ENCODE measurements at places on chromosomes 6 and 20. TPM values are rescaled to one million over a fixed set of nuclear protein-coding genes. Genes with fewer than 3 reads are reported as not detected.

Gene SLC17A2
- total RNA-seq: not detected

Gene OLIG3
- total RNA-seq: 0.14 TPM

Gene MATN4
- not detected for total RNA-seq

Gene CRIP3
- total RNA-seq: 2.0 TPM

Gene SPATS1
- not detected for total RNA-seq

Gene OR2B6
- not detected for total RNA-seq

Gene SLC22A23
- total RNA-seq: 12.5 TPM

DNA sequence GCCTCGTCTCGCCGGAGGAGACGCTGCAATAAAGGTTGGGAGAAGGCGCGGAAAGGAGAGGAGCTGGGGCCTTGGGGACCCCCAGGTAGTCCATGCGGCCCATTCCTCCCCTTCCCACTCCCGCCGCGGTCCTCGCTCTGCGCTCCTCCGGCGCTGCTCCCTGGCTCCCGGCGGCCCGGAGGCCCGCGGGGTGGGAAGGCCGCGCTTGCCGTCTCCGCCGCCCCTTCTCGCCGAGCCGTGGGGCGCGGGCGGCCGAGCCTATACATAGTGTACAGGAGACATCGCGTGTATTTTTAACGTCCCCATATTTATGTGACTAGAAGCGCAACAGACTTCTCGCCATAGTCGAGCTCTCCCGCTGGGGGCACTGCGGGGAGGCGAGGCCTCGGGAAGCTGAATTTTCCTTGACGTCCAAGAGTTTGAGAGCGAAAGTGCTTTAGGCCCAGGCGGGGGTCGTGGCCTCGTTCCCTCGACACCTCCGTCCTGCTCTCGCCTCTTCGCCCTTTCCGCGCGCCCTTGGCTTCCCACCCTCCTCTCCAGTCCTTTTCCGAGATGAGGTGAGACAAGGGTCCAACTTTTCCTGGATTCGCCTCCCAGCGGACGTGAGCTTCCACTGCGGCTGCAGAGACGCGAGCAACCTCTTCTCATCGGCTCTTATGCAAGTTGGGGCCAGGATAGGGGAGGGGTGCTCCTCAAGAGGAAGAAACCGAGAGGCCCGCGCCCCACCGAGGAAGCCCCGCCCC lies 29.0 kb downstream of the SLC12A5 start:
- DNase-seq: peak; percentile 45

- no peak for DNase-seq
These were observed 735 bp upstream of the MOG start for GRCh38 chr6:29656157-29656556.

- DNase-seq: no peak
These were observed 31.8 kb downstream of the TFAP2B start for GRCh38 chr6:50850223-50851048.

GRCh38 chr20:44056010-44056698 lies 130.8 kb downstream of the JPH2 start:
- DNase-seq: no peak

DNA sequence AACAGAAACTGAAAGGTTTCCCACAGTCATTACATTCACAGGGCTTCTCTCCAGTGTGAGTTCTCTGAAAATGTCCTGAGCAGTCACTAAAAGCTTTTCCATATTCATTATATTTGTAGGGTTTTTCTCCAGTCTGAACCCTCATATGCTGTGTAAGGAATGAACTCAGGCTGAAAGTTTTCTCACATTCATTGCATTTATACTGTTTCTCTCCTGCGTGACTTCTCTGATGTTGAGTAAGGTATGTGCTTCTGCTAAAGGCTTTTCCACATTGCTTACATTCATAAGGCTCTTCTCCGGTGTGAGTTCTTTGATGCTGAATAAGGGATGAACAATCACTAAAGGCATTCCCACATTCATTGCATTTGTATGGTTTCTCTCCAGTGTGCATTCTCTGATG lies 29.8 kb upstream of the ZNF391 start:
- no peak for DNase-seq

- DNase-seq: no peak
These were observed 55.7 kb upstream of the PREP start for GRCh38 chr6:105458551-105458950.

DNA sequence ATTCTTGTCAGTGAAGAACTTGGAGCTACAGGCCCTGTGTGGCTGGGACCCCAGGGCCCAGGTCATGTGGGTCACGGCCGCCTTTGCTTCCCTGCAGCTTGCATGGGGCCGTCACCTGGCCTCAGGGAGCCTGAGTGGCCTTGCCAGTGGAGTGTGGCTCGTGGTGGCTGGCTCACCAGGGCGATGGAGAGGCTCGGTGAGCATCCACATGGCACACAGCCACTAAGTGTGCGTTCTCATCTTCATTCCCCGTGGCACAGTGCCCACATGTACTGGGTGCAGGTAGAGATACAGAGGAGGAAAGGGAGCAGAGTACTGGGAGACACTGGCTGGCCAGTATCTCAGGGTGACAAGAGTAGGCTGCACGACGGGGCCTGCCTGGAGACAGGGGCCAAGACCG lies 21.5 kb downstream of the MANBAL start:
- DNase-seq: no peak

GRCh38 chr20:31877684-31878083 lies 7.2 kb downstream of the TTLL9 start:
- no peak for DNase-seq

DNA sequence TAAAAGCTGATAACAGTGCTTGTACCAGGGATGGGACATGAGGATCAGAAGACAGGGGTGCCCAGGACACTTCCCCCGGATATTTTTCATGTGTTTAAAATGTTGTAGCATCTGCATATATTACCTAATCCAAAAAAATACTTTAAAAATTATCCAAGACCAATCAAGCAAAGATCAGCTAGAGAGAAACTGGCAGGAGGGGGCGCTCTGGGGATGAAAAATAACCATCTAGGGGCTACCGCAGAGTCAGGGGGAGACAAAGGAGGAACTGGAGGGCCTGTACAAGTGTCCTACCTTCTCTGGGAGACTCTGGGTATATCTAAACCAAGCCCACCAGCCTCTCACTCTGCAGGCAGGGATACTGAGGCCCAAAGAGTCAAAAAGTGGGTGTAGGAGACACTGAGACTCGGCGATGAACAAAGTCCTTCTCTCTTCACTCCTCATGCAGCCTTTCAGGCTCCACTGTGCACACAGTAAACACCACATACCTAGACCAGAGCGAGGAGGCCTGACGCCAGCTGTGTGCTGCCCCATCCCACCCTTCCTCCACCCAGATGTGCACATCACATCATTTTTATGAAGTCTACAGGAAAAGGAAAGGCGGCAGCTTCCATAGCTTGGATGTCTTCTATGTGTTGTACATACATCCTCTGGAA lies 9.8 kb downstream of the RIMS4 start:
- peak; percentile 29 for DNase-seq

GRCh38 chr20:14712302-14712739 lies 374.9 kb upstream of the FLRT3 start:
- no peak for DNase-seq

- no peak for DNase-seq
These were observed 50.6 kb upstream of the NELFCD start for GRCh38 chr20:58930496-58930895.

DNA sequence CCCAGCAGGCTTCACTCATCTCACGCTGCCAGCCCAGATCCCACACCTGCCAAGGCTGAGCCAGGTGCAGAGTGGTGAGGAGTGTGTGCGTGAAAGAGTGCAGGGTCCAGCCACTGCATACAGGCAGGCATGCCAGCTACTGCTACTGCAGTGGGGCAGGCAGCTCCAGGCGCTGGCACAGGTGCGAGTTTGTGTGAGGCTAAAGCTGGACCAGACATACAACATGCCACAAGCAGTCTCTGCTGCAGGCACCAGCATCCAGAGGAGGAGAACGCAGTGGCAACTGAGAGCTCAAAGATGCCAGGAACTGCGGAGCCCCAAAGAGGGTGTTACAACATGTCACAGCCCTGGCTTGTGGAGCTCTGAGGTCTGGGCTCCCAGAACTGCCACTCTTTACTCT lies 149.8 kb downstream of the EYS start:
- DNase-seq: no peak

Data from neural crest cell (in vitro differentiated cells).